Left renal cortex interstitium (tissue), 4 donors: ENCODE measurements at places on chromosomes 6 and 20.

- DNase-seq: no peak
Observed at GRCh38 chr6:146103416-146104072, 74.7 kb downstream of the GRM1 start.

- DNase-seq: no peak
Observed at GRCh38 chr6:109743739-109744138, 52.6 kb downstream of the FIG4 start.

DNA sequence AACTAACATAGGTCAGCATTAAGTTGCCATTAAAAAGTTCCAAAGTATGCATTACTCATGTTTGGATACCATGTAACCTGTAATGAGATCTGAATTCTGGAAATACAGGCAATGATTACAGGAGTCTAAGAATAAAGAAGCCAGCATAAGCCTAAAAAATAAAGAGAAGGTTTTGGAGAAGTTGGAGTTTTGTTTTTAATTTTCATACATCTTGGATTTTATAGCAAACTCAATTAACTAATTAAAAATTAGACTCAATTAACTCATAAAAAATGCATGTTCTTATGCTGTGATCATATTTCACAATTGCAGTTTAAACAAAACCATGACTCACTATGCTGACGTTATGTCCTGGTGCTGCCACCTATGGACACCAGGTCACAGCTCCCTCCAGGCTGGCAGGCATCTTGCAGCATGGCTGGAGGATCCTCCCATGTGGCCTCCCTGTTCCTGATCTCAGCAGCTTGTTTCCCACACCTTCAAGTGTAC, 648.8 kb upstream of the AGPAT4 start:
- peak; percentile 9 for DNase-seq

DNA sequence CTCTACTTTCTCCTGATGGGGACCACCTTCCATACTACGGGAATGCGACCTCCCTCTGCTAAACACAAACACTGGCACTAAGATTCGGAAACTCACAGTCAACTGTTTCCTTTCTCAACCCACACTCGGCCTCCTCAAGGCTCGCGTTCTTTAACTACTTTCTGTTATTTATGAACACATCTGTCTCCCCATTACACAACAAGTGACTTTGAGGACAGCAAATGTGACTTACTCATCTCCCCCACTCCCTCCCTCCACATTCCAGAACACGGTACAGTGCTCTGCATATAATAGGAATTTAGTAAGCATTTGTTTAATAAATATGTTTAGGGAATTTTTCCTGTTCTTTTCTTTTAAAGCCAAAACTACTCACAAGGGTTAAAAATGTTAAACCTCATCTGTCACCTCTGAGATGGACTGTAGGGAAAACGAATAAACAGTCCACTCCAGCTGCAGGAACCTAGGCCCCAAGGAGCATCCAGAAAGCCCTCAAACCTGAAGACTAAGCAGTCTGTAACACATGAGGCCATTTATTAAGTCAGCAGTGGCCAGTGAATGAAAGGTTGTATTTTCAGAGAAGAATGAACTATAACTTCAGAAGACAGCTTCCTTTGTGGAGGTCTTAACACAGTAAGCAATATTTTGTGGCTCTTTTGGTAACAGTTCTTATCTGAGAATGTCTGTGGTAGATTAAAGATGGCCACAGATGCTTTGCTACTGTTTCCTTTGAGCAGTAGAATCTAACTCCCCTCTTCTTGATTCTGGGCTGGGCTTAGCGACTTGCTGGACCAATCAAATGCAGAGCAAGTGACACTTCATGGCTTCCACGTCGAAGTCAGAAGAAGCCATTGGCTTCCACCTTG, 209.6 kb upstream of the DTNBP1 start:
- no peak for DNase-seq

GRCh38 chr6:112881027-112881426, 533.9 kb downstream of the RFPL4B start:
- DNase-seq: no peak

- DNase-seq: no peak
Observed at GRCh38 chr20:23356203-23356602, 5.6 kb downstream of the NXT1 start.

- DNase-seq: no peak
Observed at GRCh38 chr6:152184573-152184916, 377.1 kb downstream of the ESR1 start.

GRCh38 chr6:143675946-143676345, 1.8 kb upstream of the PHACTR2 start:
- DNase-seq: no peak

DNA sequence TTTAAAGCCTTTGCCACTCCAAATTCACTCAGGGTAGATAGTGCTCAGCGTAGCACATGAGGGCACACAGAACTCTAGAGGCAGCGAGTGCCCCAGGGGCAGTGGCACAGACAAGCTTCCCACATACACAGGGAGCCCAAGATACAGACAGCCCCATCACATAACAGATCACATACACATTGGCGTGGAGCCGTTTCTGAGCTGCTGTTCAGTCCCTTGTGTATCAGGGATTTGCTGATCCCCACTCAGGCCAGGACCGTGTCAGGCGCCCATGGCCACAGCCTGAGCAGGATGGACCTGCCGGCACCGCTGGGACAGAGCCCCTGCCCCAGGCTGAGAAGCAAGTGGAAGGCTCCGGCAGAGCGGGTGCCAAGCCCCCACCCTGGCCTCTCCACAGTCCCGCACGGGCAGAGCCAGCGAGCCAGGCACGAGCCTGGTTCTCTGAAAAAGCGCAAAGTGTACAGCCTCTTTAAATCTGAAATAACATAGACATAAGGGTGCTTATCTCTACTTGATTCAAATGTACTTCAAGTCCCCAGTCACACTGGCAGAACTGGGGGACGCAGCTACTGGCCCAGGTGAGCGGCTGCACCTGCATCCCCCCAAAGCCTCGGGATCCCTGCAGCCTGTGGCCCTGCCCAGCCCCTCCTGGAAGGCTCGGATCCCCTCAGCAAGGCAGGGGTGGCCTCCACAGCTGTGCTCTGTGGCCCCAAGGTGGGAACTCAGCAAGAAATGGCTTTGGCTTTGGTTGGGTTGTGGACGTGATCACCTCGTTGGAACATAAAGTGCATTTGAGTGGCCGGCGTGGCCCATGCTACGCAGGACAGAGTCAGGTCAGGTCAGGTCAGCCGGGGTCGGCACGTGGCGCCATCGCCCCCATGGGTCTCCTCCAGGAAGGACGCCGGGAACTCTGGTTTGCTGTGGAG, 231.3 kb downstream of the ERMARD start:
- DNase-seq: no peak

DNA sequence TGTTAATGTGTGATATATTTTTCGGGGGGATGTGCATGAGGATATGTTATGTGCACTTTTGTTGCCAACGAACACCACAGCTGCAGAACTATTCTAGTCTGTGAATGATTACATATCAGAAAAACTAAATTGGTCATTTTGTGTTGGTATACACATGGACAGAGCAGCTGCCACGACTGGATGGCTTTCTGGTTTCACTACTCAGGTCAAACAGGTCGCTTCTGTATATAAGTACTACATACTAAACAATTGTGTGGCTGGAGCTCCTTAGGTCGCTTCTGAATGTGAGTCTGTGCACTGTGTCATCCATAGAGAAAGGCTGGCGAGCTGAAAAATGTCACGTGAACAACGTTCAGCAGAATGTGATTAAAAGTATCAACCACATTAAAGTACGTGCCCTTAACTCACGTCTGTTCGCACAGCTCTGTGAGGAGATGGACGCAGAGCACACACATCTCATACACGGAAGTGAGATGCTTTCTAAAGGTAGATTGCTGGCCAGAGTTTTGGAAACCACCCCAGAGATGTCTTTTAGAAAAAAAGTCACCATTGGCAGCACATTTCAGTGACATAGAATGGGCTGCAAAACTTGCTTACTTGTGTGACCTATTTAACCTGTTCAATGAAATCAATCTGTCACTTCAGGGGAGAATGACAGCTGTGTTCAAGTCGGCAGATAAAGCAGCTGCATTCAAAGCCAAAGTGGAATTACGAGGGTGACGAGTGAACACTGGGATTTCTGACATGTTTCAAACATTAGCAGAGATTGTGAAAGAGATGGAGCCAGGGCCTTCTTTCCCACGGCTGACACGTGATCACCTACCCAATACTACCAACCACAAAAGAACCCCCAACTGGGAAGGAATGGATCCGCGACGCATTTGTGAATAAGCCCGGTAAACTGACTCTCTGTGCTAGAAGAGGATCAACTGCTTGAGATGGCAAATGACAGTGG, 176.6 kb downstream of the PDE10A start:
- DNase-seq: no peak

- no peak for DNase-seq
Observed at GRCh38 chr6:57104336-57104735, 14.3 kb downstream of the ZNF451 start.

DNA sequence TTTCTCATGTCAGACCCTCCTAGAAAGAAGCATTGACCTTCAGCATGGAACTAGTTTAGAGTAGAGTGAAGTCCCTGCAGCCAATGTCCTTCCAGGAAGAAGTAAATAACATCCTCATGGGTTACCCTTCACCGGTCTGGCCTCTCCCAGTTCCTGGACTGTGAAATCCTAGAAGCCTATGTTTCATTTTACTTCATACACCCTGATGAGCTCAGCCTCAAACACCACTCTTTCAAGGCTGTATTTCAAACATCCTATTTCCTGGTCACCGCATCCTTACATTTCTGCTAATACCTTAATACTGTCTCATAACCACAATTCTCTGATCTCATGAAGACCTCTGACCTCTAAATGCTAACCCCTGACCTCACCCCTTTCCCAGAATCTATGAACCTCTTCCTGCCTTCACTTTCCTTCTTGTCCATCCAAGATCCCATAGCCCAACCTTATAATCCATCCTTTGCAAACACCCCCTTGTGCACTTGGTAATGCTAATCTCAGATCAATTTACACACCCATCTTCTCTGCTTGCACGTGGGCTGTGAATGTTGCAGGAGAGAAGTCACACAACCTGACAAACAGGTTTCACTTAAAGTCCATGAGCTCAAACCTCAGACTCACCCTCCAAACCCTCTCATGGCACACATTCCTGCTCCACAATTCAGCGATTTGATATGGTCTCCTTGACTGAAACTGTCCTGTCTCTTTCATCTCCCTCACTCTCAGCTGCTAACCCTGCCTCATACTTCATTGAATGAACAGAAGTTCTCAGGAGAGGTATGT, 30.2 kb downstream of the SLC2A10 start:
- no peak for DNase-seq

- no peak for DNase-seq
Observed at GRCh38 chr6:169070506-169071176, 183.0 kb downstream of the THBS2 start.

DNA sequence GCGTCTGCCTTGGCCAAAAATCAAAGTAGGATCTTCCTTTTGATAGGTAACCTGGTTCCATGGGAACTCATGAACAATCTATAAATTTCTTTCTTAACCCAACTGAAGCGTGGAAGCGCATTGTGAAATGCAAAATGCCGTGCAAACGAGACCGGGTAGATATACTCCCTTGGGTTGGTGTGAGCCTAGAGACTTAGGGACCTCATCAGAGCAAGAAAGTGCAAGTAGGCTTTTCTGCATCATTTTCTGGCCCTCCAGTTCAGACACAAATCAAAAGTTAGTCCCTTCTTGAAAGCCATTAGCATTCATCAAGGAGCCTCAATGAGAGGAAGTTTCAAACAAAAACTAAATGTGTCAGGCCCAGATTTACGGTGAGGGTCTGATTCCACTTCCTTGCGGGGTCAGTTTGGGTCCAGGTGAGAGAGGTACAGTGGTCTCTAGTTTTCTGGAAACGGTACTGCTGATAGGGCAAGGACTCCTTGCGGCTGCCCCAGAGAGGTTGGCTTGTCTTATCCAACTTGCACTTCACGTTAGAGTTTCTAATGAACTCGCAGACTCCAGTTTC, 5.3 kb upstream of the ZNF184 start:
- no peak for DNase-seq

GRCh38 chr6:39706819-39707335, 18.3 kb downstream of the KIF6 start:
- no peak for DNase-seq

- no peak for DNase-seq
Observed at GRCh38 chr20:14319704-14320103, 17.7 kb downstream of the FLRT3 start.

DNA sequence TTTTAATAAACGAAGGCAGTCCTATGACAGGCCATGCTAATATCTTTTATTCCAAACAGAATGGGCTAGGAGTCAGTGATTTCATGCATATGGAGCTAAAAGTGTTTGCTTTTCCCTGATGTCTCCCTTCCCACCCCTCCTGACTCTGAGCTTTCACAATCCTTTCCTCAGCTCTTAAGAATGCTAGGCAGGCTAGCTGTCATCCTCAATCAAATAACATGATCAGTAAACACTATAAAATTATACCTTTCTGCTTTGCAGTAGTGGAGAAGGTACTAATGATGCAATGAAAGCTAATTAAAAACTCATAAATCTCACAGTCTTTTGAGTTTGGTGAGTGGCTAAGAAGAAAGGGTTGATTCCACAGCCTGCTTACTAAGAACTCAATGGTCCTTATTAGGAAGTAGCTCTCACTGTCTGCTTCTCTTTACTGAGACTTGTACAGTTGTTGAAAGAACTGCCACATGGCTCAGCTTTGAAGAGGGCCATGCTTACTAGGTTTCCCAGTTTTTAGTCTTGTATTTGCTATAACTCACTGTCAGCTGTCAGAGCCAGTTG, 250.9 kb upstream of the JAG1 start:
- no peak for DNase-seq

DNA sequence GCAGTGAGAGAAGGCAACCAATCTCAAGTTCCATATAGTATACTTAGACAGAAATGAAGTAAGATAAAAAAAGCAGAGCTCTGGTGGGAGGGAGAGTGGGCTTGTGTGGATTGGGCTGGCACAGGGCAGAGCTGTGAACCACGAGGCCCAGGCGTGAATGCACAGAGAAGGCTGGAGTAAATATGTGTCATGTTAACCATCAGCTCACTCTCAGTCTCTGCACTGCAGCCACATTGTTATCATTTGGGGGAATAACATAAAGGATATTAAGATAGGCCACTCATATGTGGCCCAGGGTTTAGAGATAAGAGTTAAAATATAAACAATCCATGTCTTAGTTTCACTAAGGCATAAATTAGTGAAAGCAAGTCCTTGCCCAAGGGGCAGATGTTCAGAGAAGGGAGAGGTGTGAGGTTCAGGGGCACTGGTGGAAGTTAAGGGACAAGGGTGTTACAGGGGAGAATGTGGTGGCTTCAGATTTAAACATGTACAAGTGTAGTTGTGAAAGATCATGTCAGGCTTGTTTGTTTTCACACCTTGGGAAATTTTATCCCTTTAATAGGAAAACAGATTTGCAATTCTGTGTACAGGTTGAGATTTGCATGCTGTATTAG, 14.4 kb downstream of the GMPR start:
- DNase-seq: no peak

DNA sequence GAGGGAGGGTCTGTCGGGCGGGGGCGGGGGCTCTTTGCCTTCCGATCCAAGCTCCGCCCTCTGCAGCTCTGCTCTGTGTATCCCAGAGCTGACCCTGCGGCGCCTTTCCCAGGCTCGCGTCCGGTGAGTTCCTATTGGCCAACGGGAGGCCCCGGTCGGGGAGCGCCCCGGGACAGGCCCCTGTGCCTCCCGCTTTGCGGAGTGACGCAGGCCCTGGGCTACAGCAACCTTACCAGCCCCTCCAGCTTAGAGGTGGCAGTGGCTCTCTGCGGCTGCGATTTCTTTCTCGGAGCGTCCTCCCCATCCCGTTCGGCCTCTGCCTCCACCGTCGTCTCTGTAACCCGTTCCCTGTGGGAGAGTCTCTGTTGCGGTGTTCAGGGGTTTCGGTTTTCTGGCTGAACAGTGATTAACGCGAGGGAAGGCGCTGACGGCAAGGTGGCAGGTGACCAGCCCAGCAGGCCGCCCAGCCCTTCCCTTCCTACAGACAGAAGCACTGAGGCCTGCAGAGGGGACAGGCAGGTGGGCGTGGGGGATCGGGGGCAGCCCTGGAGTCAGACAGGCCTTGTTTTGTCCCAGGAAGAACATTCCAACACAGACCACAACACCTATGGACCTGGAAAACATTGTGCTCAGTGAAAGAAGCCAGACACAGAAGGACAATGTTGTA, 18.1 kb upstream of the CEBPB start:
- no peak for DNase-seq
